Lung (tissue), 17 donors: ENCODE measurements at places on chromosomes 6 and 20. TPM values are rescaled to one million over a fixed set of nuclear protein-coding genes. Genes with fewer than 3 reads are reported as not detected.

DNA sequence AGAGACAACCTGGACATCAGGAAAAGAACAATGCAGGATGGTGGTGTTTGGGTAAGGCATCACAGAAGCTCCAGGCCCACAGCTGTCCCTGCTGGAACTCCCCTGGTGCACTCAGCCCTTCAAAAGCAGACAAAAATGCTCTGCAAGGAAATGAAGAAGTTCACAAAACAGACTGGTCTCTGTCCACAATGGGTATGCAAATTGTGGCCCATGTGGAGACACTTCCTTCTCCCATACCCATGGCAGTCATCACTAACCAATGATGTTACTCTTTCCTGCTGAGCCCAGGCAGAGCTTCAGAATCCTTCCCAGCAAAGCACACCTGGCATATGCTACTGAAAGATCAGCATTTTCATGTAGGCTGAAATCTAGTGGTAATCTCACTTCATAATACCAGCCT is 42.6 kb upstream of the PXDC1 start:
- no peak for DNase-seq

GRCh38 chr6:84805145-84805544 is 40.7 kb upstream of the TBX18 start:
- no peak for DNase-seq

GRCh38 chr6:55902796-55903195 is 27.4 kb upstream of the BMP5 start:
- DNase-seq = no peak

DNA sequence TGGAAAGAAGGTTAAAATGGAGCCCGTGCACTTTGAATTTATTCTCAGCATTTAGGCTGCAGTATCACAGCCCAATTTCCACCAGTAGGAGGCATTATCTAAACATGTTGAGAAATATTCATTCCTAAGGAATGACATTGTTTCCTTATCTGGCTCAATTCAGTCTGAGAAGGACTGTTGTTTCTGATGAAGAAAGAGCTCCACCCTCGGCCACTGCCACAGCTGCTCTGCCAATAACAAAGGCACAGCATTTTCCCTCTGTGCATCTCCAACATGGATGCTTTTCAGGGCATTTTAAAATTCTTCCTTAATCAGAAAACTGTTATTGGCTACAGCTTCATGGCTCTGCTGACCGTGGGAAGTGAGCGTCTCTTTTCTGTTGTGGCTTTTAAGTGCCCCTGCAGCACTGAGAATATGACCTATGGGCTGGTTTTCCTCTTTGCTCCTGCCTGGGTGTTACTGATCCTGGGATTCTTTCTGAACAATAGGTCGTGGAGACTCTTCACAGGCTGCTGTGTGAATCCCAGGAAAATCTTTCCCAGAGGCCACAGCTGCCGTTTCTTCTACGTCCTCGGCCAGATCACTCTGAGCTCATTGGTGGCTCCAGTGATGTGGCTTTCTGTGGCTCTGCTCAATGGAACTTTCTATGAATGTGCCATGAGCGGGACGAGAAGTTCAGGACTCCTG is at the start of gene CALHM5:
CALHM5 (plus strand) TSS at position 216 of the 687 bp plus-strand sequence; CDS start at position 274, 58 bp downstream.
- DNase-seq = peak; percentile 83

DNA sequence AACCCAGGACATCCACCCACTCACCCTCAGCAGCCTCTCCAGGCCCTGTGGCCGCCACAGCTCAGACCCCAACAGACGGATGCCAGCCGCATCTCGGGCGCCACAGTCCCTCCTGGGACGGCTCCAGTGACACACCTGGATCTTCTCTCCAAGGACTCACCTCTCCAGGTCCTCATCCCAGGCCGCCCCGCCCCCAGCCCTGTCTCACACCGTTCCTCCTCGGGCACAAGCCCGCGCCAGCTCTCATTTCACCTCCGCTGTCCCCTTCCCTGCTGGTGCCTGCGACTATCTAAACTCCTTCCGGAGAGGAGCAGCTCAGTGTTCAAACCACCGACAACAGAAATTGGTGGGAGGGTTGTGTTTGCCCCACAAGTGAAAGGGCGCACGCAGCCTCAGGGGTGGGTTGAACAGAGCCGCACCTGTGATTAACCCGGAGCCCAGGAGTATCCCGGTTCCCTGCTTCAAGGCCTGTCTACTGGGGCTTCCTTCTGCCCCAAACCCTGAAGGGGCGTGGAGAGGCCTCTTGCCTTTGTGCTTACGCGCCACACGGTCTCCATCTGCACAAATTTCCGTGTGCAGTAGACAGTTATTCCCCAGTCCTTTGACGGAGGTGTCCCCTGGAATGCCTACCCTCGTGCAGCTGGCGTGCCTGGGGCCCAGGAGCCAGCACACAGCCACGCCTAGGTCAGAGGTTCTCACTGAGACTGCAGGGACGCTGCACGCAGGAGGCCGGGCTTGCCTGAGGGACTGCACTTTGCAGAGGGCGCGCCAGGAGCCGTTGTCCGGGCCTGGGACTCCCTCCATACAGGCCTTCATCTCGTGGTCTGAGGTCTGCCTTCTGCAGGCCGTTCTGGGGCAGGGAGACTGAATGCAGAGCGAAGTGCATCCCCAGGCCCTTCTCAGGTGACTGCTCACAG is 232.7 kb downstream of the DLL1 start:
- no peak for DNase-seq

DNA sequence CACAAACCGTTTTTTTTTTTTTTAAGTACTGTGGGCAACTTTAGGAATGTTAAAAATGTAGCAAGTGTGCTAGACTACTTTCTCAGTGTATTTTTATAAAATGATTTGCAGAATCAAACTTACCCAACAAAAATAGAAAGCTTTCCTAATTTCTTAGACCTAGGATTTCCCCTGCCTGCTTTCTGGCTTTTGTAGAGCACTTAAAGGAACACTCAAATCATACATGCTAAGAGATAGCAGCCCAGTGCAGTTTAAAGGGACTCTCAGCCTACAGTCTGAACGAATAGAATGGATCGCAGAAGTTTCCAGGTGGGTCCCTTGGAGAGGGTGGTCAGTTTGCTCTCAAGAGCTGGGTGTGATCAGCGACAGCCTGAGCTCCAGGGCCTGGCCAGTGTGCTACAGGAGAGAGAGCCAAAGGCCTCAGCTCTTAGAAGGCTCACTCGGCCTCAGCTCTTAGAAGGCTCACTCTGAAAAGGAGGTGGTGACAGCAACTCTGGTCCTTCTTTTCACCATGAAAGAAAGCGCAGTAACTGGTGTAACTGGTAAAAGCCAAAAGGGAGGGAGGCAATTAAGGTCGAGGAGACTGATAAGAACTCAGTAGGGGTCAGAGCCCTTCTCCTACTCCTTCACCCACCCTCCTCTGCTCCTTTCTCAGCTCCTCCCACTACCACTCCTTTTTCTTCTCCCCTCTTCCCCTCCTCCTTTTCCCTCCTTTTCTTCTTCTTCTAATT is 142.4 kb downstream of the ZFP64 start:
- no peak for DNase-seq

DNA sequence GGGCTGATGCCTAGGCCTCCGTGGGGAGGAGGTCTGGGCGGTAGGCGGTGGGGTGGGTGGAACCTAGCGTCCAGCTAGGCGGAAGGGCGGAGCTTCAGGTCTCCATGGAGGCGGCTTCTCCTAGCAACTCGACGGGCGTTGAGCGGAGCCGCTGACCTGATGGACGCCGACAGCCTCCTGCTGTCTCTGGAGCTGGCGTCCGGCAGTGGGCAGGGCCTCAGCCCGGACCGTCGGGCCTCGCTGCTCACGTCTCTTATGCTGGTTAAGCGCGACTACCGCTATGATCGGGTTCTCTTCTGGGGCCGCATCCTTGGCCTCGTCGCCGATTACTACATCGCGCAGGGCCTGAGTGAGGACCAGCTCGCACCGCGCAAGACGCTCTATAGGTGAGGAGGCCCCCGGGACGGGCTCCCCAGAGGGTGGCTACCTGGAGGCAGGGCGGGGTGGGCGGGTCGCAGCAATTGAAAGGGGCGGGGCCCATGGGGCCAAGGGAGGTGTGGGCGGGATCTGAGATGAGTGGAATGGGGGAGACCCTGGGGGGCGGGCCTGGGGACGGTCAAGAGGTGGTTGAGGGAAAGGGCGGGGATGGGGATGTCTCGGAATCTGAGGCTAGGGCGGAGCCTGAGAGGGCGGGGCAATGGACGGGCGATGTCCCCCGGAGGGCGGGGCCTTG is at the start of gene RSPH9:
RSPH9 (plus strand) TSS at position 97 of the 673 bp plus-strand sequence; CDS start at position 160, 63 bp downstream.
- DNase-seq = peak; percentile 85

GRCh38 chr6:100626721-100627120 is 162.0 kb upstream of the SIM1 start:
- no peak for DNase-seq

- no peak for DNase-seq
Measured at GRCh38 chr6:87903323-87903722, 144.3 kb upstream of the SPACA1 start.

DNA sequence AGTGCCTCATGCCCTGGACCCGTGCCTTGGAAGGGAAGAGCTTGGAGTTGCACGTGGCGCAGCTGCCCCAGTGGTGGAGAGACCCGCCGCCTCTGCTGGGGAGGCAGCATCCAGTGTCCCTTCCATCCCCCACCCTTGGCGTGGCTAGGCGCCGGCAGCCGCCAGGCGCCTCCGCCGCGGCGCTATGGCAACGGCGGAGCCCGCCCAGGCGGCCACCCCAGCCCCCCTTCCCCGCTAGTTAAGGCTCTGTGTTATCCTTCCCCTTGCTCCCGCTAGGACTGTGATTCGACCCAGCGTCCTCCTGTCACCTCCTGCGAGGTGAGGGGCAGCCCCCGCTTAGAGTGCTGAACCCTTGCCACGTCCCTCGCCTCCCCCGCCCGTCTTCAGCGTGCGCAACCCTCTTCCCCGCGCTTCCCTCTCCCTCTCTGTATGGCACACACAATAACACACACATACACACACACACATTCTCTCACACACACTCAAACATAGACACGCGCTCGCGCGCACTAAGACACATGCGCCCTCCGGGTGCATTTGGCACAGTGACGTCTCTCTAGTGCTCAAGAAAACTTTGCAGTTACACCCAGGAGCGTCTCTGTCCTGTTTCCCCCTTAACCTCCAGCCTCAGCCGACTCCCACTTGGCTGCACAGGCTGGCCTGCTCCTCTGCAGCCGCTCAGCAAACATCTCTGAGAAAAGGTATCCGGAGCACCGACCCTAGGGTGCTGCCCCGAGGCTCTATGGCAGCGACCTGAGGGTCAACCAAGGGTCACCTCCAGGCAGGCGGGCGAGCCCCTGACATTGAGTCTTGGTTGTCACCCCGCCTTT is 8.5 kb downstream of the GRIK2 start:
- DNase-seq = peak; percentile 30

DNA sequence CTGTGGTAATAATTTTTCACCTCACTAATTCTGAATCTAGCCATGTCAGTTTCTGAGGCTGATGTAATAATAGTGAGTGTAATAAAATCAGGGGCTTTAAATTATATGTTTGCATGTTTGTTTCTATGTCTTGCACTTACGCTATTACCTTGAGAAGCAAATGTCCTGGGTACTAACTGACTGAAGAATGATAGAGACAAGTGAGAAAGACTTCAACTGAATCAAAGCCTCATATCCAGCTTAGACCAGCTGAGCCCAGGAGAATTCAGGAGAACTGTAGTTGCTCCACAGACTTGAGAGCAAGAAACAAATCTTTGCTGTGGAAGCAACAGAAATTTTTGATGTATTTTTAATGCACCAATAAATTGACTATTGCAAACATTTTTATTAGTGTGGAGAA is 162.8 kb downstream of the MANEA start:
- DNase-seq = no peak

DNA sequence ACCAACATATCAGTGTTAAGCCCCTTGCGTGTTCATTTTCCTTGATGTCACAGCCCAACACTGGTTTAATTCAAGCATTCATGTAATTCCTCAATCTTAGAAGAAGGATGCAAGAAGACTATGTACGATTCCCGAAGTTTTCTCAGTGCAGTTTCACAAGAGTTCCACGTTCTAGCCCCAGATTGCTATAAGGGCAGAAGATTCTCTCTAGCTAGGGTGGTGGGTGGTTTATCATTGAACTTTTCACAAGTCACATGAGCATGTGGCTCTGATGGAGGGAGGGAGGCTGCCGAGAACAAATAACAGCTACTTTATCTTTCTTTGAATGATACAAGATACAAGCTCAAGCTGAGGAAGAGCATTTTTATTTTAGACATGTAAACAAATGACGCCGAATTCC is 71.9 kb upstream of the NHSL1 start:
- no peak for DNase-seq

DNA sequence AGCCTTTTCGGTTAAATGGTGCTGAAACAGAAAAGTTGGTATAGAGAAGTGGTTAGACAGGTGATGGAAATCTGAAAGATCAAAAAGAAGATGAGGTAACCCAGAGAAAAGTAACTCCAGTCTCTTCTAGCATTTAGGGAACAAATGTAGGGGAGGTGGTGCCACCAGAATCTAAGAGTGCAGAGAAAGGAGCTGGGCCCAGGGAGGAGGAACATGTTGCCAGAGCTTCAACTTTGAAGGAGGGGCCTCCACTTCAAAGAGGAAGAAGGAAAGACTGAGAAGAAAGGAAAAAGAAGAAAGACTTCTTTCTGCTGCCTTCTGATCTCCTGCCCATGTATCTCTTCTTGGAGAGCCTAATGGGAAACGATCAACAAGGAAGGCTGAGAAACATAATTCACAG is 23.5 kb upstream of the ATRN start:
- DNase-seq = no peak

DNA sequence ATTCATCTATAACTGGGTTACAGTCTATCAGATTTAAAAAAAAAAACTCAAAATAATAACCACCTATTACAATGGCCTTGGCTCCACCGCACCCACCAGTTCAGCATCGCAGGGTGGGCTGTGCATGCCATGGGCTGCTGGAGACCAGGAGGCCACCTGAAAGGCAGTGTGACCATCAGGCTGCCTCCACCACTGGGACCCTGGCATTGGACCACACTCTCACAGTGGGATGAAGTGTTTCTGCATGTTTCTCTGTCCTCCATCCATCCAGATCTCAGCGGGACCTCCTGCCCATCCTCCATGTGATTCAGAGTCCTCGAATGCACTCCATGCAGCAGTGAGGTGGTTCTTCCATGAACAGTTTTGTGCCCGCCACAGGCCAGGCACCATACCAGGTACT is 206.1 kb upstream of the CST7 start:
- DNase-seq = no peak

GRCh38 chr6:75528423-75528822 is 34.8 kb upstream of the FILIP1 start:
- no peak for DNase-seq

GRCh38 chr6:12009876-12010634 is 2.1 kb upstream of the HIVEP1 start:
- DNase-seq = peak; percentile 61

- DNase-seq = peak; percentile 64
Measured at GRCh38 chr6:157381631-157382621, 936 bp downstream of the ZDHHC14 start.

- DNase-seq = peak; percentile 20
Measured at GRCh38 chr20:6613280-6613861, 154.1 kb upstream of the BMP2 start.

PGC gene
- 19.2 TPM for total RNA-seq

ARMC12 gene
- total RNA-seq = 0.20 TPM

TRAPPC3L gene
- total RNA-seq = 0.28 TPM

SLC32A1 gene
- total RNA-seq = not detected

BPIFB4 gene
- total RNA-seq = not detected

CPNE1 gene
- 91.9 TPM for total RNA-seq

SCAF8 gene
- total RNA-seq = 34.5 TPM

SEC63 gene
- total RNA-seq = 89.6 TPM

HELZ2 gene
- total RNA-seq = 24.4 TPM

SCGN gene
- total RNA-seq = 2.7 TPM

MYB gene
- 7.6 TPM for total RNA-seq

CRYBG1 gene
- total RNA-seq = 28.0 TPM
